ENCODE measurements at places on chromosomes 13 and 19.

- no peak for DNase-seq
Measured at GRCh38 chr13:26458196-26458749, 99.2 kb upstream of the WASF3 start.

DNA sequence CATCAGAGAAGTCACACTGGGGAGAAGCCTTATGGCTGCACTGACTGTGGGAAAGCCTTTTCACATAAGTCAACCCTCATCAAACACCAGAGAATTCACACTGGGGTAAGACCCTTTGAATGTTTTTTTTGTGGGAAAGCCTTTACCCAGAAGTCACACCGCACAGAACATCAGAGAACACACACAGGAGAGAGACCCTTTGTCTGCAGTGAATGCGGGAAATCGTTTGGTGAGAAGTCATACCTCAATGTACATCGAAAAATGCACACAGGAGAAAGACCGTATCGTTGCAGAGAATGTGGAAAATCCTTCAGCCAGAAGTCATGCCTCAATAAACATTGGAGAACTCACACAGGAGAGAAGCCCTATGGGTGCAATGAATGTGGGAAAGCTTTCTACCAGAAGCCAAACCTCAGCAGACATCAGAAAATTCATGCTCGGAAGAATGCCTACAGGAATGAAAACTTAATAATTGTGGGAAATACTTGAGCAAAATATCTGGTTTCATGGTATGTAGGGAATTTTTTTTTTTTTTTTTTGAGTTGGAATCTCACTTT is 30.7 kb downstream of the ZNF793 start:
- DNase-seq, result no peak

- no peak for DNase-seq
Measured at GRCh38 chr19:45574526-45574925, 10.1 kb downstream of the OPA3 start.

GRCh38 chr19:38464421-38465082 is 31.1 kb downstream of the RYR1 start:
- DNase-seq, result no peak

DNA sequence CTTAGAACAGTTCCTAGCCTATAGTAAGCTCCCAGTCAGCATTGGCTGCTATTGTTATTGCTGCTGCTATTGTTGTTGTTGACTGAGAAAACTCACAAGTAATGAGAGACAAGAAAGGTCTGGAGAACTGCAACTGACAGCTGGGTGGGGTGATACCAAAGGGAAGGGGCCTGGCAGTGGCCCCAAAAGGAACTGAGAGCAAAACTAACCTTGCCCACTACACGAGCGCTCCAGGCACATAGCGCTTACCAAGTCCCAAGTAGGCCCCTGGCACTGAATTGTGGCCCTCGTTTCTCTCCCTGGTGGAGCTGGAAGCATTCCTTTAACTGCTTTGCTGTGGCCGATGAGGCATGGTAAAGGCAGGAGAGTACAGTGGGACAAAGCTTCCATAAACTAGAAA is 59.7 kb downstream of the KCTD12 start:
- DNase-seq, result no peak

GRCh38 chr13:20566468-20566897 is 474 bp upstream of the IFT88 start:
- peak; percentile 19 for DNase-seq

DNA sequence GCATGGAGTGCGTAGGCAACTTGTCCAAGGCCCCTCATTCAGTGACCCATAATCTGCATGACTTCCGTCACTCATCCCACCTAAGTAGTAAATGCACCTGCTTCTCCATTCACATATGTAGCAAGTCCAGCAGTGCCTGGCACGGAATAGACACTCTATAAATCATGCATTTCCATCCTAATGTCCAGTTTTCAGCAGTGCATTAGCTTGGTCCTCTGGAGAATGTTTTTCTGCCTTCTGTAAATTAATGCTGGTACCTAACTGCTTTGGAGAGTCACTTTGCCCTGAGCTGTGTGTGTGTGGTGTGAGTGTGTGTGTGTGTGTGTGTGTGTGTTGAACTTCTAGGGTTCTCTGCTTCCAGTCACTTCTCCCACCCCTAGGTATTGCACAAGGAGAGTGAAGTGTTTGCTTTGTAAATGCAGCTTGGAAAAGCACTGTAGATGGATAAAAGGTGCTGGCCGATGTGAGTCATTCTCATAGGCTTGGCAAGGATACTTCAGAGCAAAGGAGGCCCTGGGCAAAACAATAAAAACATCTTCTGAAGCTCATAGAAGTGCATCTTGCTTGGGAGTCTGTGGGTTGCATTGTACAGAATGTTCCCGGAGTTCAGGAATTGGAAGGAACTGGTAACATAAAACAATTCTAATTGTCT is 181.8 kb downstream of the KATNAL1 start:
- peak; percentile 89 for DNase-seq

GRCh38 chr13:45941261-45941660 is 89.7 kb upstream of the SIAH3 start:
- DNase-seq, result no peak

GRCh38 chr19:58558066-58558622 is at the start of gene UBE2M:
Gene UBE2M (minus strand): TSS chr19:58558611. CDS start chr19:58558381, 230 bp downstream.
- DNase-seq, result no peak

GRCh38 chr13:61415058-61415721 is 459 bp downstream of the PCDH20 start:
- peak; percentile 13 for DNase-seq

- DNase-seq, result no peak
Measured at GRCh38 chr13:89900104-89900765, 1447.3 kb upstream of the MIR17HG start.

DNA sequence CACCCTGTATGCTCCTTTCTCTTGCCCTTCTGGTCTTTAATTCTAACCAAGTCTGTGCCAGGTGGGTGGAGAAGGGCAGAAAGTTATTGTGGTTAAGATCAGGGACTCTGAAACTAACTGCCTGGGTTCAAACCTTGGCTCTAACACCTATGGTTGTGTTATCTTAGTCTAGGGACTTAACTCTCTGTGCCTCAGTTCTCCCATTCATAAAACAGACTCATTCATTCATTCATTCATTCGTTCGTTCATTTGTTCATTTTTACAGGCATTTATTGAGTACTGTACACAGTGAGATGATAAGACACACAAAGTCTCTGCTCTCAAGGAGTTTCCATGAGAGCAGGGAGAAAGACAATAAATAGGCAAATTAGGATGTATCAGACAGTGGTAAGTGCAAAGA is 30.1 kb downstream of the SOX21 start:
- no peak for DNase-seq

DNA sequence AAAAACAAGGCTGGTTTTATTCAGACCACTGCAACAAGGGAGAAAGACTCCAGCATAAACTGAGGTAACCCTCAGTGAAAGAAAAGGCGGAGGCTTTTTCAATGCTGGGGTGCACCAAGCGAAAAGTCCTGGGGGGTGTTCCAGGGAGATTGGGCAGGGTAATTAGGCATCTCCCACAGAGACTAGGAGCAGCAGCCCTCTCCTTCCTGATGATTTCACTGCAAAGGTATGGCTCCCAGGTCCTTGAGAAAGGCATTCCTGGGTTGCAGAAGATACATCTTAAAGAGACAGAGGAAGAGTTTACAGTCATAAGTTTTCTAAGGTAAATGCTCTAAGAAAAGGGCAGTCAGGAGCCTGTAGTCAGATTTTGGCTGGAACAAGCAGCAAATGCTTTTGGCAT is 412.0 kb downstream of the FOXO1 start:
- no peak for DNase-seq

GRCh38 chr19:23800271-23800670 is 41.6 kb upstream of the ZNF681 start:
- no peak for DNase-seq

- DNase-seq, result no peak
Measured at GRCh38 chr19:18520848-18521691, 800 bp downstream of the ELL start.

DNA sequence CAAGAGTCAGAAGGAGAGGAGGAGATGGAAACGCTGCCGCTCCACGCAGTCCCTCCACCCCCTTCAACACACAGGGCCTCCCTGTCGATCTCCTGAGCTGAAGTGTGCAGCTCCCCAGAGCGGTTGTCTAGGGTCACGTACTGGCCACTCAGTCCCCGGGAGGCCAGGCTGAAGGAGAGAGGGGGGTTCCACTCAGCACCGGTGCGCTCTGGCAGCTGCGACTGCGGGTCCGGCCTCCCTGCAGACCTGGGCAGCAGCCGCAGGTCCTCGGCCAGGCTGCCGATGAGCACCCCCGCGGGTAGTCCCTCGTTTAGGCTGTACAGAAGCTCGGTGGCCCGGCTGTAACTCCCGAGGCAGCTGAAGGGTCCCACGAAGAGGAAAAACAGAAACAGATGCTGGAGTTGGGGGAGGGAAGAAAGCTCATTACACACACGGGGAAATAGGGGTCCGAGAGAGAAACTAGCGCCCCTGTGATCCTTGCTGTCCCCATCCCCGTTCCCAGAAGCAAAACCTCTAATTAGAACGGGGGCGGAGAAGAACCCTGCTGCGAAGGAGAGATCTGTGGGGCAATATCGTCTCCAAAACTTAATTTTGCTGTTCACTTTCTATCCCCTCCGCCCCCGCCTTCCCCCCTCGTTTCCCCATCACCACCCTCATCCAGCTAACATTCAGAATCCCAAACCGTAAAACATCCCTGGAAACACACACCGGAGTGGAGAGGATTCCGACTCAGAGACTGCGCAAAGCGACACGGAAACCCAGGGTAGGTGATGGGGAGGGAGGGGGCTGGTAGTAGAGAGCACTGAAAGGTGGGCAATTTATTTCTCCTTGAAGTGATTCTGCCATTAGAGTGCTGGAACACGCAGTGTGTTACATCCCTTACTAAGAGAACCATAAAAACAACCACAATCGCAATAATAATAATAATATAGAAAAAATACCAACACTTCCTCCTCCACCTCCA is 1.8 kb downstream of the PCDH20 start:
- no peak for DNase-seq

DNA sequence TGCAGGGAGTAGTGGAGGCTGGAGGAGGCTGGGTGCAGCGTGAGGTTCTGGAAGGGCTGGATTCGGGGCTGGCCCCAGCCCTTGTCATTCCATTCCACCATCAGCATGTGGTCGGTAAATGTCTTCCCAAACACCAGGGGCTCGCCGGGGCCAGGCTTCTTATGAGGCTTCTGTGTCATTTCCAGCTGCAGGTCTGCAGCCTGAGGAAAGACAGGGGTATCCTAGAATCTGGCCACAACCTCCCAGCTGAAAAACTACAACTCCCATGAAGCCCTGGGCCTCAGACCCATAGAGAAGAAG is 4.4 kb downstream of the BCAT2 start:
- no peak for DNase-seq

- no peak for DNase-seq
Measured at GRCh38 chr19:4622695-4623421, 16.5 kb upstream of the TNFAIP8L1 start.

DNA sequence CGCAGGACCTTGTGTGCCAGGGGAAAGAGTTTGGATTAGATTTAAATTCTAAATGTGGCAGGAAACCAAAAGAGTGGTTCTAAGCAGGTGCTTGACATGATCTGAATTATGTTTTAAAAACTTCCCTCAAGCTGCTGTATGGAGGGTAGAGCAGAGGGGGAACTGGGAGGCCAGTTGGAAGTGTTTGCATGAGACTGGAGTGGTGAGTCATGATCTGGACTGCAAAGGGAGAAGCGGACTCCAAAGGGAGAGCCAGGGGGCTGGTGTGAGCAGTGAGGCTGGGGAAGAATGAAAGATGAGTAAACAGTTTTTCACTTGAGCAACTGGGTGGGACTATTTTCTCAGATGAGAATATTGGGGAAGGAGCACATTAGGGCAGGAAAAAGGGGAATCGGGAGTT is 206.1 kb downstream of the DNAJC15 start:
- no peak for DNase-seq

GRCh38 chr19:38384209-38385027 is 3.4 kb downstream of the GGN start:
- DNase-seq, result no peak

DNA sequence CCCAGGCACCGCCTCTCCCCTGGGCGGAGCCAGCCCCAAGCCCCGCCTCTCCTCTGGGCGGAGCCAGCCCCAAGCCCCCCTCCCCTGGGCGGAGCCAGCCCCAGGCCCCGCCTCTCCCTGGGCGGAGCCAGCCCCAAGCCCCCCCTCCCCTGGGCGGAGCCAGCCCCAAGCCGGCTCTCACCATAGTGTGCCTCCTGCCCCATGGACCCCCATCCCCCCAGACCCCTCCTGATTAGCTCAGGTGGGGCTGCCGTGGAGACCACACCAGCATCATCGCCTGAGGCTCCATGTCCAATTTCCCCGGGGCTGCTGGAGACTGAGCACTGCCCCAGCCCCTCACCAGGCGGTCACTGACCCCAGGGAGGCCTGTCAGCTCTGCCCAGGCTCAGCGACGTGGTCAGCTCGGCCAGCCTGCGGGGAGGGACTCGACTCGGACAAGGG is 4.2 kb upstream of the MADCAM1 start:
- no peak for DNase-seq

- no peak for DNase-seq
Measured at GRCh38 chr19:45657520-45658167, 10.4 kb upstream of the GIPR start.

DNA sequence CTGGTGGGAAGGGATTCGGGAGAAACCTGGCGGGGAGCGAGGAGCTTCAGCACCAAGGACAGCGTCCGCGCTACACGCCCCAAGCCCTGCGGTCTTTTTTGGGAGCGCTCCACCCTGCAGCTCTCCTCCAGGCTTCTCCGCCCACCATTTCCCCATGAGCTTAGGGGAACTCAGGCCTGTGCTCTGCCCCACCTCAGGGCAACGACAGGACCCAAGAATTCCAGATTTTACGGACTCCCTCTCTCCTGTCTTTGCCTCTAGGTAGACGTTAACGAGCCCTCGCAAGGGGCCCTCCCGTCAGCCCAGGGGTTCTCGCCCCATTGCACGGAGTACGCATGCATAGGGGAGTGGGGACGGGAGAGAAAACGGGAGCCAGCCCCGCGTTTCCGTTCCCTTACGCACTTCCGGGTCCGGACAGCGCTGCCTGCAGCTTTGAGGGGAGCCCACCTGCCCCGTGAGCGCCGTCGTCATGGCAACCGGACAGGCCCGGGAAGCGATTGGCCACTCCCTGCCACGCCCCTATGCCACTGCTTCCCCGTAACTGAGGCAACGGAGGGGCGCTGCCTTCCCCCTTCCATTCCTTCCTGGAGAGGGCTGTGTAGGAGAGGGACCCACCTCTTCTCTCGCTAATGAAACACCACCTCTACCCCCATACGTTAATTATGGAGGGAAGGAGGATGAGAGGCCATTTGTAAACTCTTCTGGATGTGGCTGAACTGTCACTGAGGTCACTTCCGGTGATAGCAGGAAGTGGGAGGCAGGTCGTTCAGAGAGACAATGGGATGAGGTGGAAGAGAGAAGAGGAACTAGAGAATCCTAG is 20.8 kb downstream of the NOVA2 start:
- DNase-seq, result peak; percentile 6

- DNase-seq, result no peak
Measured at GRCh38 chr19:18097217-18097992, at the start of gene MAST3. Gene MAST3 (plus strand): TSS chr19:18097778. CDS start chr19:18097793, 15 bp downstream.

DNA sequence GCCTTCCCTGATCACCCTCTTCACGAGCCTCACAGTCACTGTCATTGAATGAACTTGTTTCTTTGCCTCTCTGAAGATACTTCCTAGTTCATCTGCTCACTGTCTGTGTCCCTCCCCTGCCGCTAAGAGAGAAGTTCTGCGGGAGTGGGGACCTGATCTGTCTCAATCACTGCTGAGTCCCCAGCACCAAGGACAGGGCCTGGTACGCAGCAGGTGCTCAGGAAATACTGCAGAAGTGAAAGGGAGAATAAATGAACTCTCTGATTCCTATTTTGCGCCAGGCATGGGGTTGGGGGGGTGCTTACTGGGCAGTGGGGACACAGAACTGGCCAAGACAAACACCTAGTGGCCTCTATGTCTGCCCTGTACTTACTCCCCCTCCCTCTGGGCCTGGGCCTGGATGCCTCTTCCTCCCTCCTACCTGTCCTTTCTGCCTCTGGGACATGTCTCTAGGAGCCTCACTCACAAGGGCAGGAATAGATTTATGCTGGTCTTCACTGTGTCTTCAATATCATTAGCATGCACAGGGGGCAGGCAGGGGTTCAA is 17.5 kb downstream of the FCGBP start:
- no peak for DNase-seq

All from astrocyte of the cerebellum (primary cell).